ENCODE measurements at places on chromosomes 11 and 22.

GRCh38 chr11:78564490-78565467 is 9.9 kb downstream of the NARS2 start:
- DNase-seq = no peak

DNA sequence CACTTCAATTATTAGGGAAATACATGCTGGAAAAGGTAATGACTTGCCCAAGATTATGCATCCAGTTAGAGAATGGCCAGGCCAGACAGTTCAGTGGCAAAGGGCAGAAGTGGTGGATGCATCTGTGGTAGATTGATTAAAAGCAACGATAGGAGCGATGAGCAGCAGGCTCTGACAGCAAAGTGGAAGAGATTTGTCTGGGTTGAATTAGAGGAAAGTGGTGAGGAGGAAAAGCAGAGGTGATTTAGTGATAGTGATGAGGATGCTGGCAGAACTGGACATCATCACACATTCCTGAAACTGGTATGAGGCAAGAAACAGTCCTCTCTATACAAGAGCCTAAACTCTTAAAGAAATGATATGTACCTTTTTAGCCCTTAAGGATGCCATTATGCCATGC is 12.5 kb downstream of the HSD17B12 start:
- DNase-seq = no peak

GRCh38 chr11:132158696-132159095 is 788.3 kb downstream of the NTM start:
- DNase-seq = no peak

DNA sequence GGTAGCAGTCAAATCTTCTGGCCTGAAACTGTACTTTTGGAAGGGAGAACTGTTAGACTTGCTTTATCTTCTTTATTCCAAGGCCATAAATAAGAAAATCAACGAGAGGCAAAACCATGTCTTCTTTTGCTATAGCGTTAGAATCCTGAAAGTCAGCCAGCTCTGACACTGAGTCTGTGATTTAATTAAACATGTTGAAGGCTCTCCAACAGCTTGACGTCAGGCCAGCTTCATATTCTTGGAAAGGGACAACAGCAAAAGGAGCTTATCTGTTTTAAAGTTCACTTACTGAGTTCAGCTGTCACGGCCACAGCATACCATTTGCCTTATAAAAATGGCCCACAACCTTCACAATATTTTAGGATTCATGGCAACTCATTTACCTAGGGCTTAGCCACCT is 131.0 kb upstream of the LDLRAD3 start:
- DNase-seq = no peak

GRCh38 chr11:130261571-130261970 is 53.1 kb downstream of the ZBTB44 start:
- no peak for DNase-seq

- no peak for DNase-seq
These were observed 4.3 kb downstream of the TBX1 start for GRCh38 chr22:19764636-19765476.

GRCh38 chr22:32564170-32565001 is 89.8 kb downstream of the FBXO7 start:
- DNase-seq = no peak

DNA sequence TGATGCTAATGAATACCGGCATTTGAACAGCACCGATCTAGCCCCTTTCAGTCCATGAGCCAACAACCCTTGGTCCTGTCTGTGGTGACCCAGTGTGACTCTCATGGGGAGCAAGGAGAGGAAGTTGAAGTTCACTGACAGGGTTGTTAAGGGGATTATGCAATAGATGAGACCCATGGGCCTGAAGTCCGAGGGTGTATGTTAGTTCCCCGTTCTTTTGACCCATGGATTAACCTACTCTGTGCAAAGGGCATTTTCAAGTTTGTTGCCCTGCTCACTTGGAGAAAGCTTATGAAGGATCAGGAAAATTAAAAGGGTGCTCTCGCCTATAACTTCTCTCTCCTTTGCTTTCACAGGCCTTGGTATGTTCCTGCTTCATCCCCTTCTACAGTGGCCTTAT is 4.9 kb downstream of the PNPLA3 start:
- DNase-seq = no peak

DNA sequence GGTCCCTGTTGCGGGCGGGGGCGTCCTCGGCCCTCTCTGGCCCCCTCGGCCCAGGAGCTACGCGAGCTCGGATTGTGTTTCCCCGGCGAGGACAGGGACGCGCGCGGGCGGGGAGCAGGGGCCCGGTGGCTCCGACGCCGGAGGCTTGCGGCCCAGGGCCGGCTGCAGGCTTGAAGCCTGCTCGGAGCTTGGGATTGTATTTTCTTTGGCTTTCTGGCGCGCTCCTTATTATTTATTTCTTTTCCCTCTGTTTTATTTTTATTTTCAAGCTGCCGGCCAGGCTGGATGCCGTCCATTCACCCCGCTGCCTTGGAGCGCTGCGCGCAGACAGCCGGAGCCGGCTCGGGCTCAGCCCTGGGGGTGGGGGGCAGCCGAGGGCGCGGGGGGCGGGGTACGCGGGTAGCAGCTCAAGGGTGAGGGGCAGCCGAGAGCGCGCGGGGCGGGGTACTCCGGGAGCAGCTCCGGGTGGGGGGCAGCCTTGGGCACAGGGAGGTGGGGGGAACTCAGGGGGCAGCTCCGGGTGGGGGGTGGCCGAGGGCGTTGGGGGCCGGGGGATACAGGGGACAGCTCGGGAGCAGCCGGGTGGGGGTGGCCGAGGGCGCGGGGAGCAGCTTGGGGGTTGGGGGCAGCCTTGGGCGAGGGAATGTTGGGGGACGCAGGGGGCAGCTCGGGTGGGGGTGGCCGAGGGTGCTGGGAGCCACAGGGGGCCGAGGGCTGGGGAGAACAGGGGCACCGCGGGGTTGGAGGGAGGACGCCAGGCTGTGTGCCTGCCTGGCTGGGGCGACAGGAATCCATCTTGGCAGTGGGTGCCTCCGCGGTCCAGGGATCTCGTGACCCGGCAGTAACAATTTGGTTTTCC is 42.7 kb downstream of the KCNJ1 start:
- DNase-seq = no peak

GRCh38 chr11:119584193-119585042 is 144.6 kb downstream of the NECTIN1 start:
- DNase-seq = peak; percentile 63

- no peak for DNase-seq
These were observed 78.0 kb upstream of the DRD2 start for GRCh38 chr11:113553235-113553634.

DNA sequence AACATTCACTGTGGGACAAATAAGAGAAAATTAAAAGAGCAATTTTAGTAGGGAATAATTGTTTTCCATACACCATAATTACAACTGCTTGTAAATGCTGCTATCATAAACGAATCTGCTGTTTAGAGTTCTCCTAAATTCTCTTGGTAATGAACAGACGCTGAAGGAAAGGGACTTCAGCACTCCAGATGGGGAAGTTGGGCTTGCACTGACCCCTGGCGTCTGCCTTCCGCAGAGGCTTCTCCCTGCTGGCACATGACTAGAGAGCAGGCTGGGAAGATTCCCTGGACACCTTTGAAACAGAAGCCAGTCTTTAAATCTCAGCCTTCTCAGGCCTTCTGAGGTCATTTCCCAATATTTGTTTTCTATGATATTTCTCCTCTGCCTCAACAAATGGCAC is 84.1 kb downstream of the NXPE2 start:
- peak; percentile 2 for DNase-seq

- DNase-seq = no peak
These were observed 23.8 kb downstream of the AMPD3 start for GRCh38 chr11:10478574-10479550.

DNA sequence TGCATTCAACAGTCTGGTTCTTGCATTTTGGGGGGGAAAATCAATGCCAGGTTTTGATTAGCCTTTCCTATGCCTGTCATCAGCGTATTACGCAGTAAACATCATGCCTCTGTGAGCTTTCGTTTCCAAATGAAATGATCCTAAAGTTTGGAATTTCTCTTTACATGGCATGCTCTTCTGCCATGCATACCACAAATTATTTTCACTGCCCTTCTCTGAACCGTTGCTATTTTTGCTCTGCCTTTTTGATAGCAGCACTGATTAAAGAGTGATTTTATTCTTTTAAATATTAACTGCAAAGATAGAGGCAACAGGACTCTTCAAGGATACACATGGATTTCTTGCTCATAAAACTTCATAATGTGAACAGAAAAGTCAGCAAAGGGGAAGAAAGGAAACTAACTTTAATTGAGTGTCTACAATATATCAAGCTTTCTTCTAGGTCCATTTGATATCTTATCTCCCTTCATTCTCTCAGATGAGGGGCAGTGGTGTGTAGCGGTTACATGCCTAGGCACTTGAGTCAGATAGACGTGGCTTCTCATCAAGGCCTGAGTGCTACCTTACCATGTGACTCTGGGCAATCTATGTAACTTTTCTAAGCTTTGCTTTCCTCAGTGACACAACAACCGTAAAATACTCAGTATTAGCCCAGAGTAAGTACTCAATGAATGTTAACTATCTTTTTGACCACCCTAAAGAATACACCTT is 25.0 kb upstream of the FZD4 start:
- no peak for DNase-seq
